ENCODE measurements at places on chromosomes 11 and 22.

DNA sequence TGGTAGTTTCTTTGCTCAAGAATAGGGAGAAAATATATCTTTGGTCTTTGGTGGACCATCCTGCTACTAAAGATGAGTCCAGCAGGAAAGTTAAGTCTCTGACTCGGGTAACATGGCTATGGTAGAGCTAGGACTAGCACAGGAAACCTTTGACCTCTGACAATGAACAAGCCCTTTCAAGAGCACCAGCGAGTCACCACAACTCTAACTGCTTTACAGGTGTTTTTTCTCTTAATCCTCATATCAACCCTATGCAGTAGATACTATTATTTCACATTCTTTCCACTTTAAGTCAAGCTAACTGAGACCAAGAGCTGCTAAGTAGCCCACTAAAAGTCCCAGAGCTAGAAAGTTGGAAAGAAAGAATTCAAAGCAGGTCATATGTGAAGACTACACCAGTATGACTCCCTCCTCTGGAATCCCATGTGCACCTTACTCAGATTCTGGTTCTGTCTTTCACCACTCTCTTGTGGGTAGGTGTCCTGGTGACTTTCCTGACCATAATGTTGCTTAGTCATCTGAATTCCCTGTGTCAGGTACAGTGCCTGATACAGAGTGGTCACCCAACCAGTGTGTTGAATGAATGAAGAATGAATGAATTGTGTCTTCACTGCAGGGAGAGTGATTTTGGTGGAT lies 53.8 kb upstream of the ME3 start:
- no peak overlapping the region for H3K4me3 ChIP-seq
- peaks cover 2% of the 10 kb centered on the region for H3K27me3 ChIP-seq
- H3K4me1 ChIP-seq: no peaks in the 10 kb centered on the region
- no peak for DNase-seq
- H3K36me3 ChIP-seq: peaks cover 3% of the 10 kb centered on the region

DNA sequence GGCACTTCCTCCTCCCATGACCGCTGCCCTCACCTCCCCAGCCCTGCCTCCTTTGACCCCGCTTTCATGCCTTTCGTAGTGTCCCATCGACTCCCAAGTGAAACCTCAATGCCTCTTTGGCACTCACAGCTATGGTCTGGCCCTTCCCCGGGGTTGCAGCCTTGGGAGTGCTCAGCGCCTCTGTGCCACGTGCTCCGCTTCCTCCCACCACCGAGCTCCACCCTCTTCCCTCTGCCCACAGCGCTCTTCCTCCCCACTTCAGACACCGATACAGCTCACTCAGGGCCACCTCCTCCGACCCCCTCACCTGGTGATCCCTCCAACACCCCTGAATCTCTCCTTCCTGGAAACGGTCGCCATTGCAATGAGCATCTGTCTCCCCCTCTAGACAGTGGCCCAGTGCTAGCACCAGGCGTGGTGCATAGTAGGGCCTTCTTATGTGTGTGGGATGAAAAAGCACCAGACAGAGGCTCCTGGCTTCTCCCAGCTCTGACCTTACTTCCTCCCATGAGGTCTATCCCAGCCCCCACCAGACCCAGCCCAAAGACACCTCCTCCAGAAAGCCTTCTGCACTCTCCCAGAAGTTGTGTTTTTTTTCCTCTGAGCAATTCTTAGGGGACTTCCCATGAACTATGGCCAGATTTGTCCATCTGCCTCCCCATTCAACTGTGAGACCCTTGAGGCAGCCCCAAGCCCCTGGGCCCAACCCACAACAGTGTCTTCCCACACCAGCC lies 16.4 kb upstream of the SCGB1A1 start:
- peaks cover 4% of the 10 kb centered on the region for H3K36me3 ChIP-seq
- peaks cover 6% of the 10 kb centered on the region for H3K4me1 ChIP-seq
- H3K27me3 ChIP-seq: peaks cover 10% of the 10 kb centered on the region
- H3K27ac ChIP-seq: no peak overlapping the region

DNA sequence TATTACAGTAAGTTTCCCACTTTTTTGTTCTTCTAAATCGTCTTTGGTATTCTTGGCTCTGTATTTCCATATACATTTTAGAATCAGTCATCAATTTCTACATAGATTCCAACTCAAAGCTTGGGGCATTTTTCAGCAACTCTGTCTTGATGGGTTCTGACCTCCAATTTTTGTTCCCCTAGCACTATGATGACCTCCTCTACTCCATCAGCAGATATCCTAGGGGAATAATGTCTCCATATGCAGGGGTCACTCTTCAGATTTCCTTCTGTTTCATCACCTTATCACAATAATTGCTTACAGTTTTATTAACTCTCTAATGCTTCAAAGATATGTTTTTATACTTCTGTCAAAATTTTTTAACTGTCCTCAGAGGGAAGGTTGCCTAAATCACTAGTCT lies 91.3 kb upstream of the TP53AIP1 start:
- H3K36me3 ChIP-seq: peaks cover 12% of the 10 kb centered on the region
- no peaks in the 10 kb centered on the region for H3K27me3 ChIP-seq
- no peak overlapping the region for H3K4me3 ChIP-seq
- DNase-seq: no peak
- H3K27ac ChIP-seq: no peak overlapping the region
- no peaks in the 10 kb centered on the region for H3K4me1 ChIP-seq

DNA sequence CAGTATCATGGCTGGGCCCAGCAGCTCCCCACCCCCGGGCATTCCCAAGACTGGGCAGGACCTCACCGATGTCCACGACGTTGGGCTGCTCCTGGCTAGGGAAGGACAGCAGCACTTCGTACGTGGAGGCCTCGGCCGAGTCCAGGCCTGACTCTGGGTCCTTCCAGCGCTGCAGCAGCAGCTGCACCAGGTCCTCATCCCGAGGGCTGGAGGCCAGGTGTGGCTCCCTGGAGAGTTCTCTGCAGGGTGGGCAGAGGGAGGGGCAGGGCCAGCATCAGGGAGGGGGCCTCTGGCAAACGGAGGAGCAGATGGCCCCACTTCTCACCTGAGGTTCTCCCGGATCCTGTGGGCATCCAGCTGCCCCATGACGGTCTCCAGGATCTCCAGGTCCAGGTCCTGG lies 341 bp downstream of the NAALADL1 start:
- H3K4me1 ChIP-seq: no peaks in the 10 kb centered on the region
- no peak for DNase-seq
- H3K4me3 ChIP-seq: no peak overlapping the region

- H3K36me3 ChIP-seq: no peaks in the 10 kb centered on the region
- H3K4me3 ChIP-seq: no peak overlapping the region
- H3K27me3 ChIP-seq: no peaks in the 10 kb centered on the region
Measured at GRCh38 chr11:60127311-60127811, 38.9 kb downstream of the MS4A2 start.

- H3K4me3 ChIP-seq: no peak overlapping the region
- no peaks in the 10 kb centered on the region for H3K4me1 ChIP-seq
- no peak for DNase-seq
- H3K27me3 ChIP-seq: no peaks in the 10 kb centered on the region
- H3K27ac ChIP-seq: no peak overlapping the region
- H3K36me3 ChIP-seq: no peaks in the 10 kb centered on the region
Measured at GRCh38 chr11:43245466-43245865, 66.3 kb upstream of the API5 start.

GRCh38 chr11:74494916-74495315 lies 1.4 kb upstream of the LIPT2 start:
- no peaks in the 10 kb centered on the region for H3K36me3 ChIP-seq
- H3K4me1 ChIP-seq: peaks cover 16% of the 10 kb centered on the region
- no peak overlapping the region for H3K27ac ChIP-seq
- peaks cover 1% of the 10 kb centered on the region for H3K27me3 ChIP-seq
- no peak overlapping the region for H3K4me3 ChIP-seq

- no peak overlapping the region for H3K4me3 ChIP-seq
- H3K27ac ChIP-seq: no peak overlapping the region
- H3K27me3 ChIP-seq: peaks cover 7% of the 10 kb centered on the region
- no peak for DNase-seq
- H3K36me3 ChIP-seq: no peaks in the 10 kb centered on the region
Measured at GRCh38 chr11:117686711-117687110, 110.3 kb downstream of the DSCAML1 start.

- H3K4me3 ChIP-seq: peak overlapping the region; percentile 8
- peaks cover 30% of the 10 kb centered on the region for H3K27me3 ChIP-seq
- peaks cover 20% of the 10 kb centered on the region for H3K4me1 ChIP-seq
- peaks cover 9% of the 10 kb centered on the region for H3K36me3 ChIP-seq
- no peak overlapping the region for H3K27ac ChIP-seq
Measured at GRCh38 chr11:65546217-65546958, 11.8 kb downstream of the LTBP3 start.

DNA sequence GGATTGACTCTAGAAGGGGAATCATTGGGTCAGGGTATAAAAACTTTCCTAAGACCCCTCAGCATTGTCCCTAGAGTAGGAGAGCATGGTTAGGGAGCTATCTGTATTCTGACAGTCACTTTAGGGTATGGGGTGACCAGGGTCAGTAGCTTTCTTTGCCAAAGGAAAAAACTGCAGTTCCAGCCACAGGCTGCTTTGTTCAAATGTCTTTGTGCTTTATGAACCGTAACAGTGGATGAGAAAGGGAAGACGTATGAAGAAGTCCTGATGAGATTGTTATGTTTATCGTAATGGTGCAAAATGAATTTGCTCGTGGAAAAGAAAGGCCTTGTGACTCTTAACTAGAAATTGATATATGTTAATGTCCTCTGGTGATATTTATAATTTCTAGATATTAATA lies 30.0 kb downstream of the CYB5R2 start:
- no peak overlapping the region for H3K4me3 ChIP-seq
- no peak for DNase-seq
- H3K27ac ChIP-seq: no peak overlapping the region
- H3K4me1 ChIP-seq: peaks cover 25% of the 10 kb centered on the region
- H3K36me3 ChIP-seq: no peaks in the 10 kb centered on the region

All from endothelial cell (in vitro differentiated cells).